ENCODE measurements at places on chromosomes 2 and 18.
A peak's percentile ranks its signal among the peaks of the same experiment; 100 is the strongest.

DNA sequence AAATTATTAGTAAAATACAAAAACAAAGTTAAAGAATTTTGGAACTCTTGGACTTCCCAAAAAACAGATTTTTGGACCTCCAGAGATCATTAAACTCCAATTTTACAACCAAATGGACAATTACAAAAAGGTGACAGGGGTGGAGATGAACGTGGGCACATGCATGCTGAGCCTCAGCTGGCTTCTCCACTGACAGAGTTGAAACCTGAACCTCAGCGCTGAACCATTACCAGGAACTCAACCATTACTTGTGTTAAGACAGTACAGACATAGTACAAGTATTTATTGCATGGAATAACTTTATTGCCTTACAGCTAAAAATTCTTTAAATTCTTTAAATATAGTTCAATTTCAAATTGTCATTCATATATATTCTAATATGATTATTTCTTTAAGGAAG, 33.0 kb upstream of the KIDINS220 start:
- DNase-seq: no peak

- DNase-seq: peak; percentile 72
Observed at GRCh38 chr18:36850527-36851201, 21.7 kb downstream of the KIAA1328 start.

GRCh38 chr2:124482044-124482443, 457.0 kb downstream of the CNTNAP5 start:
- DNase-seq: no peak

GRCh38 chr18:8238507-8238906, 370.7 kb upstream of the RAB12 start:
- DNase-seq: no peak

DNA sequence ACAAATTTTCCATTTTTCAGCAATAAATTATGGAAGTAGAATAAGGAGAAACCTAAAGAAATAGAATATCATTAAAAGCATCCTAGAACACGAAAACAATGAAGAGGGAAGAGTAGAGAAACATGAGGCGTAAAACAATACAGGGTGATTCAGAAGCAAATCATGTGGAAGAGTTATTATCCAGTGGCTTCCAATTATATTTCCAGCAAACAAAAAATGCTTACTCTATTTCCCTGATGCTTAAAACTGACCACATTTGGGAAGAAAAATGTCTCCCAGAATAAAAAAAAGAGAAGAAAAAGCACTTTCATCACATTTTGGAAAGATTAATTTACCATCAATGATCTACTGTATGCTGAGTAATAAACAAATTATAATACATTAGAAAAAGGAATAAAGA, 192.6 kb downstream of the CD226 start:
- DNase-seq: no peak

Measured in HFF-Myc (cell line).